Kasumi-1 (cell line): ENCODE measurements at places on chromosomes 6 and 20.

- DNase-seq = no peak
Measured at GRCh38 chr20:8187740-8188139, 55.7 kb downstream of the PLCB1 start.

- no peak for DNase-seq
Measured at GRCh38 chr6:73394577-73395354, at the start of gene DDX43. Gene DDX43 (plus strand): TSS chr6:73394828. CDS start chr6:73394906, 78 bp downstream.

- no peak for DNase-seq
Measured at GRCh38 chr6:125662296-125662695, 87.1 kb upstream of the HEY2 start.

DNA sequence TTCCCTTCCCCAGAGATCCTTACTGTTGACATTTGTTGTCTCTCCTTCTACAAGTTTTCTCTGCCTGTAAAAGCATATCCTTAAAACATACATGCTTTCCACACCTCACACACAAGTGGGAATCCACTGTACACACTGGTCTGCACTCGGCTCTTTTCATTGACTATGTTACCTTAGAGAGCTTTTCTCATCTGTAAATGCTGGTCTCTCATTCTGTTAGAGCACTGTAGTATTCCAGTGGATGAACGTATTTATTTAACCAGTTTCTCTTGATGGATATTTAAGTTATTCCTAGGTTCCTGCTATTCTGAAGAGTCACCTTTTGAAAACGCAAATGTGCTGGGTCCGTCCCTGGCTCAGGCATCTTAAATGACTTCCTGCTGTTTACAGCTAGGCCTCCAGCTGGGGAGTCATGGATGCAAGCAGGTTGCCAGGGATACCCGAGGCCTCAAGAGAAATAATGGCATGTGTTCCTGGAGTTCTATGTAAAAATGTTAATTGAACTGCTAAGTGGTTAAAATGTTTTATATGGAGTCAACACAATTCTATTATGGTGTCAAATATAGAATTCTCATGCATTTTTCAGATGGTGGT is 61.1 kb upstream of the TGM3 start:
- DNase-seq = no peak

- DNase-seq = no peak
Measured at GRCh38 chr6:169328112-169328801, 74.6 kb upstream of the THBS2 start.

GRCh38 chr20:34312024-34312460 is 8.9 kb upstream of the AHCY start:
- no peak for DNase-seq

DNA sequence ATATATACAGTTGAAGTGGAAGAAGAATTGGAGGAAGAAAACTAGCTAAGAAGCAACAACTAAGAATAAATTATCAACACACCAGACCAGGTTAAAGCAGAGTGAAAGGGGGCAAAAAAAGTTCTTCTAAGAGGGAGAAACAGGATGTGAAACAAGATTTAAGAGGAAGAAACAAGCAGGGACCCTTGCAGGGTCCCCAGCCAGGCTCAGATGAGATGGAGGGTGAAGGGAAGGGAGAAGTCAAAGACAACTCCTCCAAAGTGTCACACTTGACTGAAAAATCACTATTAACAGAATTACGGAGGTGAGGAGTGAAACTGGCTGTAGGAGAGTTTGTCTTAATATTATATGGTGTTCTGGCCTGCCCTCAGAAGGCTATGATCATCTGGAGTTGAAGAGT is 65.4 kb downstream of the MTFR2 start:
- DNase-seq = no peak

DNA sequence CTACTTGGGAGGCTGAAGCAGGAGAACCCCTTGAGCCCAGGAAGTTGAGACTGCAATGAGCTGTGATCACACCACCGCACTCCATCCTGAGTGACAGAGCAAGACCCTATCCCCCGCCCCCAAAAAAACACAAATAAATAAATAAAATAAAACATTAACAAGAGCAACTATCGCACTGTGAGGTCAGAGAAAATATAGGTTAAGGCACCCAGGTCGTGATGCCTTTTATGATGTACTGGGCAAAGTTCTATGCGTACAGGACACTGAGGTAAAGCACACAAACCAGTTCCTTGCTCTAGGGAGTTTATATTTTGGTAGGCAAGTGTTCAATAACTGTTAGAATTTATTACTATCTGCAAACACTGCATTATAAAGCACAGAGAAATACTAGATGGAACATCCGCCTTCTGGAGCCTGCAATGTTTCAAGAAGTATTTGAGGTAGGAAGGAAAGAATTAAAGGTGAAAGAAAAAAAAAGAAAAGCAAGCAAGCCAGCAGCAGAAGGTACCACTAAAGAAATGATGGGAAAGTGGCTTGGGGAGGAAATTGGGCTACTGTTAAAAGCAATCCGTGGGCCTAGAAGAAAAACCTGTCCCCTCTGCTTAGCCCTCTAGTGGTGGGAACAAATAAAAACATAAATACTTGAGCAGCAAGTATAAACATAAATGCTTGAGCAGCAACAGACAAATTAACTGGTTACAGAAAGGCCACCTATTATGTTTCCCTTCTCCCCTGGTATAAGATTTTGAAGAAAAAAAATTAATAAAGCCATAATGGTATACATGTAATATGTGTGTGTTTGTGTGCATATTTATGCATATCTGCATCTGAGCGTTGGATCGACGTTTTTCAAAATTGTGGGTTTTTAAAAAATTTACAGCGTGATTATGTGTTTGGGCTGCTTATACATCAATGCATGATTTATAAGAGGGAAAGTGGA is 128.0 kb downstream of the PHACTR1 start:
- DNase-seq = peak; percentile 54

GRCh38 chr6:116666869-116667268 is 1.7 kb downstream of the ZUP1 start:
- DNase-seq = no peak

GRCh38 chr6:163646866-163647265 is 232.3 kb downstream of the QKI start:
- DNase-seq = no peak

GRCh38 chr20:36462440-36463211 is 78.7 kb upstream of the MYL9 start:
- peak; percentile 29 for DNase-seq

DNA sequence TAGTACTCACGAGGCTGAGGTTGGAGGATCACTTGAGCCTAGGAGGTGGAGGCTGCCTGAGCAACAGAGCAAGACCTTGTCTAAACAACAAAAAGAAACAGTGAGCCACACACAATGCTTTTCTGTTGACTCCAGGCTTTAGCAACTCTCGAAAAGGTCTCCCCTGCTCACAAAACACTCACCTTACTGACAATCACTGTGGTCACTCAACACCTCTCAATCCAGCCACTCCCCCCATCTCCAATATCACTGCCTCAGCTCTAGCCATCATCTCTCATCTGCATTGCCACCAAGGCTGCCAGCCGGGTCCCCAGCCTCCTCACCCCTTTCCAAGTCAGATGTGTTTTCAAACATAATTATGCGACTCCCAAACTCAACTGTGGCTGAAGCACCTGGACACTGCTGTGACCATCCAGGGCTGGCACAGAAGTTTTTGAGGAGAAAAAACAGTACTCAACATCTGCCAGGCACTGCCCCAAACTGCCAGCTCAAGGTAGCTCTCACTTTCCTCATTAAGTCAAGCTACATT is 218.0 kb upstream of the ARID1B start:
- DNase-seq = no peak

GRCh38 chr20:40176098-40176841 is 512.8 kb downstream of the MAFB start:
- no peak for DNase-seq

DNA sequence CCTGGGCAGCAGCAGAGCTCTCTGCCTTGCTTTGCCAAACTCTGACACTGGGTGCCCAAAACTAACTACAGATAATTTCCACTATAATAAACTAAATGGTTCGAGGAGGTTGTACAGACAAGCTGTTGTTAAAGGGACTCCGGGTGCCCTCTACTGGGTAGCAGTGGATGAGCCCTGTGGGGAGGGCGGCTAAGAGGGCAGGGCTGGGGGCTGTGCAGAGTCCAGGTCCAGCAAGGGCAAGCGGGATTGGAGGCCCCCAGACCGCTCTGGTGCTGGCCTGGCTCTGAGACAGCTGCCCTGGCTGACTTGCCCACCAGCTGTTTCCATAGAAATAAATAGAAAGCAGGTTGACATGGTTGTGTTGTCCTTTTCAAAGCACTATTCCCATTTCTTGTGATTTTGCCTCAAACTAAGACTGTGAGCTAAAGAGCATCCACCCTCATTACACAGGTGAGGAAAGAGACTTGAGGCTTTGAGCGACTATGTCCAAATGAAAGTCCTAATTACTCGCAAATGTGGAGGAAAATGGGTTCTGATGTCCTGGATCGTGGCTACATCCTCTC is 167.6 kb upstream of the CST7 start:
- DNase-seq = peak; percentile 49

DNA sequence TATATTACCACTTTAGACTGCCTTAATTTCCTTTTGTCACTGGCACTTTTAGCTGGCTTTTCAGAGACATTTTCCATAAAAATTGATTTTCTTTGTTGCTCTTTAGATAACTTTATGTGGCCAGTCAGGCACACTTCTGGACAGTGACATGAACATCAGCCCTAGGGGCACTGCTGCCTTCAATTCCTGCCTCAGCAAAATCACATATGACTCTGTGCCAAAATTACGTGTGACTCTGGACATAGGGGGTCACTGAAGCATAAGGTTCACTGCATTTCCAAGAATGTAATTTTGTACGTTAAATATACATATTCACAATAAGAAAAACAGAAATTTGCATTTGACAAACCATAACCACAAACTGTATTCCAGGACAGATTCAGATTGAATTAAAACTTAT is 66.5 kb downstream of the ESF1 start:
- DNase-seq = no peak

DNA sequence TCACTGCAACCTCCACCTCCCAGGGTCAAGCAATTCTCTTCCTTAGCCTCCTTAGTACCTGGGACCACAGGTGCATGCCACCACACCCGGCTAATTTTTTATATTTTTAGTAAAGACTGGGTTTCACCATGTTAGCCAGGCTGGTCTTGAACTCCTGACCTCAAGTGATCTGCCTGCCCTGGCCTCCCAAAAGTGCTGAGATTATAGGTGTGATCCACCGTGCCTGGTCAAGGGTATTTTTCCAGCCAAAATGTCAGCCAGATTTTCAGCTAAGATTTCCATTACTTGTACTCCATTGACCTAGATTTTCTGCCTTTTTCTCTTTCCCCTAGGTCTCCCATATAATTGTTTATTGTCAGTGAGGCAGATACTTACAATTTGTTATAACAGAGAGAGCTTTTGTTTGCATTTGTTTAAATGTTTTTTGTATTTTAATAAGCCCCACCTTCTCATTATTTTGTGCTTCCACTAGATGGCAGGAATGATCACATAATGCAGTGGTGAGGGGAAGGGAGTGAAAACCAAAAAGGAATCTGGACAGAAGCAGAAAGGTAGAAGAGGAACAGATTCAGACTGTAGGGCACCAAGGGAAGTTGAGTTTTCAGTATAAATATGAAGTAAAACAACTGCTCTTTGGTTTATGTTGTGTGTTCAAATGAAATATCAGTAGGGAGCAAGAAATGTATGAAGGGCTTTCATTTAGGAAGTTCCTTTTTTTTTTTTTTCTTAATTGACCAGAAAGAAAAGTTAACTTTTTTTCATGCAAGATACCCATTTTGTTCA is 29.7 kb downstream of the RPF2 start:
- DNase-seq = peak; percentile 68

DNA sequence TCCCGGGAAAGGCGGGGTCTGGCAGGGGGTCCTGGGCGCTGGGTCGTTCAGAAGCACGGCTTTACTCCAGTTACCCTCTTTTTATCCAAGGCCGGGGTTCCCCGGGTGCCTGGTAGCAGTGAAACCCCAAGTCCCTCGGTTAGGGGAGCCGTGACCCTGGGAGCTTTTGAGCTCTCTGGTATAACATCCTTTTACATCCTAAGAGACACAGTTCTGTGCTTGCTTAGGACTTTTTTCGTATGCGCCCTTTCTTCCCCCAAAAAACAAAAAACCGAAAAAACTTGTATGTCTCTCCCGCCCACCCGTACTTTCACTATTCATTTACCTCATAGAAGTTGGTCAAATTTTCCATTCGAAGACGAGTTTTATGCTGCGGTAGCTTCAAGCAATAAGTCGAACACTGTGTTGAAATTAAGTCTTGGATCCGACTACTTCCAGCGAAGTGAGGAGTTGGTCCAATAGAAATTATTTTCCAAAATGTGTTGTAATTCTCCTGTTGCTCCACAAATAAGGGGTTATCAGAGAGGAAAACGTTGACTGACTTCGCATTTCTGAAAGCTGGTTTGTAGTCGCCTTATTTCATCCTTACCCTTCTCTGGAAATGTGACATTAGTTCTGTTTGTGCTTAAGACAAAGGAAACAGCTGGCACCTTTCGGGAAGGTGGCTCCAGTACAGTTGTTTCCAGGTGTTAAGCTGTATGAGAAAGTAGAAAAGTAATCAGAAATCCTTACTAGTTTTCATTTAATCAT is 816 bp upstream of the MAN1A1 start:
- peak; percentile 16 for DNase-seq

DNA sequence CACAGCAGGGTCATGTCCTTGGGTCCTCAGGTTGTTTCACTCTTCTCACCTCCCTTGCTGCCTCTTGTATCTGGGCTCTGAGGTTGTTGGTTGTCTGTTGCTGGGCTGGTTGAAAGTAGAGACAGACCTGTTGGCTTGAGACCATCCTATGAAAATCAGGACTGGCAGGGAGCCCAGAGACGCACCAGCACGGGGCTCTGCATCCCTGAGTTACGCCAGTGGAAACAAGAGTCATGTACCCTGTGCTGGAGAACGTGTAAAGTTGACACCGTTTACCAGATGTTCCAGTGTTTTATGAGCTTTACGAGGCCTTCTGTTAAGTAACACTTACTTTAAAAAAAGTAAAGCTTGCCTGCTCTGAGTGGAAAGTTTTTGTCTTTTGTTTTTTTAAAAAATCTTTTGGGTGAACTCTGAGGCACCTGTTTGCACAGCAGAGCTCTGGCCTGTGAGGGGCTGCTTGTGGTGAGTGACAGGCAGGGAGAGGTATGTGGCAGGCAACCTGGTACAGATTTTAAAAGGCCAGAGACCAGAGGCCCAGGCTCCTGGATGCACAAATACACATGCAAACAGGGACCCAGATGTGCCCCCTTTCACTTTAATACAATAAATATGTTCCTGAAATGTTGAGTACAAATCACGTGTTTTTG is 260.0 kb upstream of the SUPT3H start:
- DNase-seq = no peak

DNA sequence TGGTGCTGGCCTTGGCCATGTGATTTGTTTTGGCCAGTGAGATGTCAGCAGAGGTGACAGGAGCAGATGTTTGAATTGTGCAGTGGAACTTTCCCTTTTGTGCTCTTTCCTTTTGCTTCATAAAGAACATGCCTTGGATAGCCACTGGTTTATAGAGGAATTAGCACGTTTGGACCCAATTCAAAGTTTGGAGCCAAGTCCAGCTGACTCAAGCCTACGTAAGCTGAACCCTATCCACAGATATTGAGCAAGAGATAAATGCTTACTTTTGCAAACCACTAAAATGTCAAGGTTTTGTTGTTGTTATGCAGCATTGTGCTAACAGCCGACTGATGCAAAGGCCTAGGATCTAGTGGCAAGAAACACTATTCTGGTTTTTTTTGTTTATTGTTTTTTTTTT is 230.9 kb upstream of the CITED2 start:
- DNase-seq = no peak
